ENCODE measurements at places on chromosomes 13 and 19.

DNA sequence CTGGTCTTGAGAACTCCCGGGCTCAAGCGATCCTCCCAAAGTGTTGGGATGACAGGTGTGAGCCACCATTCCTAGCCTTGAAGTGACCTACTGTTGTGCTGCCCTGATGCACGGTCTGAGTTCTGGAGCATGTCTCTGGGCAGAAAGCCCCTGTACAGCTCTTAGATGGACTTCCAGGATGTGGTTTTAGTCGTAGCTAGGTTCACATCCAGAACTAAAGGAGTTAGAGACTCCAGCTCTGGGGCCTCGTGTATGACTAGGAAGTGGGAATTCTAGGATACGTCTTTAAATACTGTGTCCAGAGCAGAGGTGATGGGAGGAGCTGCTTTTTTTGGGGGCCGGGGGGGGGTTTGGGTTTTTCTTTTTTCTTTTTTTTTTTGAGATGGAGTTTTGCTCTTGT is 12.2 kb downstream of the UPF1 start:
- peak; percentile 37 for DNase-seq

- no peak for DNase-seq
Measured at GRCh38 chr19:5932146-5932545, 18.1 kb downstream of the CAPS start.

GRCh38 chr13:20141238-20142022 is 19.4 kb downstream of the GJA3 start:
- no peak for DNase-seq

GRCh38 chr19:45798995-45799517 is 6.4 kb upstream of the DMWD start:
- DNase-seq = peak; percentile 93

DNA sequence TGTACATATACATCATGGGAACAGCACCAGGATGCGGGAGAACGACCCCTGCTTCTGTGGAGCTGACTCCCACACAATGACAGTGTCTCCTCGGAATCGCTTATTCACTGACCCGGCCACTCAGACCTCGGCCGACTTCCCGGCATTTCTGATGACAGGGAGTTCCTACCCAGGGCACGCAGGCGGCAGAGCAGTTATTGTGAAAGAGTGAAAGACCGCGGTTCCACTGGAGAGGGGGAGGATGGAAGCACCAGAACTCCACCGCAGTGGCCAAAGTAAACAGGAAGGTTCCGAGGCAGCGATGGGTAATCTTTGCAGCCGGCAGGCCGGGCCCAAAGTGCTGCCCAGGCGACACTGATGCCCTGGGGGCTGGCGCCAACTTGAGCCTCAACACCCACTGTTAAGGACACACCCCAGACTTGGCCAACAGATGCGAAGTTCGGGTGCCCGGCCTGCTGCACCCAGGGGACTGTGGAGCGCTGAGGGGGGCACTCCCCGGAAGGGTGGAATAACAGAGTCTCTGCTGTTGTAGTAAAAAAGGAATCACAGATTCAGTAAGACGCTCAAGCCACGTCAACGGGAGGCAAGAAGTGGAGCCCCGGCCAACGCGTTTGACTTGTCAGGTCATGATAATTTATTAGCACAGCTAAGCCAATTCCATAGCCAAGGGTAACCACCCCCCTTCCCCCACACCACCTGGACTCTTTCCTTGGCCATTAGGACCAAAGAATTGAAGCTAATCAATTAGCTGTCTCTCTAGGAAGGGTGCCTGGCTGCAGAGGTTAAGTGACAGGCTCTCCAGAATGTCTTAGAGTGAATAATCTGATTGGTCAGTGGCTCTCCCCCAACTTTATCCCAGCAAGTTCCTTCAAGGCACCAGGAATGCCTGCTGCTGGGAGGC is 5.8 kb downstream of the MLLT1 start:
- peak; percentile 97 for DNase-seq

Measured in EH (cell line).